Dermis lymphatic vessel endothelial cell (primary cell): ENCODE measurements at places on chromosomes 11 and 22. TPM values are rescaled to one million over a fixed set of nuclear protein-coding genes. Genes with fewer than 3 reads are reported as not detected.

The TRIM66 gene
- total RNA-seq, result 3.1 and 8.2 TPM in 2 replicates

The SEC14L6 gene
- total RNA-seq, result under 0.01 TPM in 1 of 2 replicates, not detected in the other

The LMF2 gene
- total RNA-seq, result 15.5 and 19.1 TPM in 2 replicates

The OR2AG1 gene
- total RNA-seq, result not detected in 2 replicates

The MMP11 gene
- 4.2 and 8.2 TPM in 2 replicates for total RNA-seq

The IGF2 gene
- 0.60 and 7.3 TPM in 2 replicates for total RNA-seq

The GPHA2 gene
- total RNA-seq, result not detected in 2 replicates

The MS4A4A gene
- total RNA-seq, result not detected in 2 replicates

The PKNOX2 gene
- total RNA-seq, result not detected in 2 replicates

The TRIM49 gene
- total RNA-seq, result not detected in 2 replicates

The BRSK2 gene
- 0.17 and 0.33 TPM in 2 replicates for total RNA-seq

The PANX3 gene
- total RNA-seq, result not detected in 2 replicates

The SLC22A8 gene
- total RNA-seq, result not detected in 2 replicates

The CRYBB1 gene
- total RNA-seq, result 0.33 and 0.52 TPM in 2 replicates

The ME3 gene
- 17.7 and 18.4 TPM in 2 replicates for total RNA-seq

The VSIG10L2 gene
- total RNA-seq, result 0.09 TPM in 1 of 2 replicates, not detected in the other

The OR51B4 gene
- not detected in 2 replicates for total RNA-seq

The CLTCL1 gene
- 3.1 and 3.4 TPM in 2 replicates for total RNA-seq

The RNF26 gene
- total RNA-seq, result 2.1 and 2.3 TPM in 2 replicates

The SNX32 gene
- 0.22 and 0.52 TPM in 2 replicates for total RNA-seq

The TSG101 gene
- total RNA-seq, result 68.8 and 69.8 TPM in 2 replicates

The GGTLC2 gene
- total RNA-seq, result not detected in 2 replicates

The SPON1 gene
- total RNA-seq, result 0.17 and 1.2 TPM in 2 replicates

The LMO2 gene
- total RNA-seq, result 75.4 and 87.8 TPM in 2 replicates

The TUBA8 gene
- 0.26 and 0.33 TPM in 2 replicates for total RNA-seq

The SLC22A9 gene
- total RNA-seq, result not detected in 2 replicates

The NXPE1 gene
- not detected in 2 replicates for total RNA-seq

The KCNQ1 gene
- 0.34 TPM in 1 of 2 replicates, not detected in the other for total RNA-seq

The BBS1 gene
- 15.0 and 20.4 TPM in 2 replicates for total RNA-seq

The GDPD4 gene
- total RNA-seq, result not detected in 2 replicates

The NRIP3 gene
- total RNA-seq, result 0.34 and 0.54 TPM in 2 replicates

The LARGE2 gene
- total RNA-seq, result not detected in 2 replicates

The OR5AK2 gene
- total RNA-seq, result not detected in 2 replicates

The KIF18A gene
- total RNA-seq, result 2.0 and 2.2 TPM in 2 replicates

The MRGPRF gene
- not detected in 2 replicates for total RNA-seq

The CRYBA4 gene
- total RNA-seq, result 0.22 TPM in 1 of 2 replicates, not detected in the other

The POU2F3 gene
- total RNA-seq, result not detected in 2 replicates

The NAV2 gene
- 1.3 and 2.1 TPM in 2 replicates for total RNA-seq

The CNTF gene
- 1.5 and 1.6 TPM in 2 replicates for total RNA-seq

The CBLIF gene
- total RNA-seq, result not detected in 2 replicates

The UCP3 gene
- 0.22 and 0.26 TPM in 2 replicates for total RNA-seq

The MS4A6E gene
- not detected in 2 replicates for total RNA-seq

The RAG1 gene
- total RNA-seq, result 1.7 and 1.8 TPM in 2 replicates

The P2RX6 gene
- total RNA-seq, result under 0.01 TPM in 1 of 2 replicates, not detected in the other

The MALAT1 gene
- total RNA-seq, result 2,968 and 4,091 TPM in 2 replicates

The POU2AF1 gene
- total RNA-seq, result not detected in 2 replicates

The MS4A6A gene
- total RNA-seq, result not detected in 2 replicates

The OR10A2 gene
- not detected in 2 replicates for total RNA-seq

The RBMXL2 gene
- not detected in 2 replicates for total RNA-seq

The BTG4 gene
- total RNA-seq, result not detected in 2 replicates

The RAB3IL1 gene
- total RNA-seq, result 6.3 and 12.2 TPM in 2 replicates

The SOX6 gene
- under 0.01 TPM in 2 replicates for total RNA-seq

The UPK2 gene
- not detected in 2 replicates for total RNA-seq

The ELF5 gene
- not detected in 2 replicates for total RNA-seq

The CDKN1C gene
- total RNA-seq, result 36.1 and 86.5 TPM in 2 replicates

The MS4A15 gene
- 0.09 TPM in 1 of 2 replicates, not detected in the other for total RNA-seq

The HTR3B gene
- not detected in 2 replicates for total RNA-seq

The ARCN1 gene
- total RNA-seq, result 68.3 and 74.1 TPM in 2 replicates

The MPZL3 gene
- 1.2 and 2.1 TPM in 2 replicates for total RNA-seq
